MG63 (cell line): ENCODE measurements at places on chromosomes 13 and 19. TPM values are rescaled to one million over a fixed set of nuclear protein-coding genes. Genes with fewer than 3 reads are reported as not detected.

DNA sequence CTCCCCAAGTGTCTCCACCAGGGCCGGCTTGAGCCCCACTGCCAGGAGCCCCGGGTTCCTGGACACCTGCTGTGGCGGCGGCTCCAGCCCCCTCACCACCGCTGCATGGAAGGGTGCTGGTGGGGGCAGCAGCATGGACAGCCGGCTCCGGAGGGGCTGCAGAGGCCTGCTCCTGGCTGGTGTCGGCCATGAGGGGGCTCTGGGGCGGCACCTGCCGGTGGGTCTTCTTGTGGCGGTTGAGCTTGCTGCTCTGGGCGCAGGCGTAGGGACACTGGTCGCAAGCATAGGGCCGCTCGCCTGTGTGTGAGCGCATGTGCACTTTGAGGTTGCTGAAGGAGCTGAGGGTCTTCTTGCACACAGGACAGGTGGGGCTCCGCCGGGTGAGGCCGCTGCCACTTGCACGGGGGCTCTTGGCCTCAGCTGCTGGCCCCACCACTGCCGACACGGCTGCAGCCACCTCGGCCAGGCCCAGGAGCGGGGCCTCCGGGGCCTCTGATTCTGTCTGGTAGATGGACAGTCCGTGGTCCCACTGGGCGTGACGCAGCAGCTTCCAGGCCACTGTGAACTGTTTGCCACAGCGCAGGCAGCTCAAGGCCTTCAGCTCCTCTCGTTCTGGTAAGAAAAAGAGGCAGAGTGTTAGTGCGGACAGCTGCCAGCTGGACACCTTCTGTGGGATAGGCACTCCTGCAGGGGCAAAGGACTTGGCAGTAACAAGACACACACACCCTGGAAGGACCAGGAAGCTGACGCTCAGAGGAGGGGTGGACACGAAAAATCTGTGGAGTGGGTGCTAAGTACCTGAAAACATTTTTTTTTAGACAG lies 4.1 kb downstream of the ZNF296 start:
- no peak for DNase-seq

DNA sequence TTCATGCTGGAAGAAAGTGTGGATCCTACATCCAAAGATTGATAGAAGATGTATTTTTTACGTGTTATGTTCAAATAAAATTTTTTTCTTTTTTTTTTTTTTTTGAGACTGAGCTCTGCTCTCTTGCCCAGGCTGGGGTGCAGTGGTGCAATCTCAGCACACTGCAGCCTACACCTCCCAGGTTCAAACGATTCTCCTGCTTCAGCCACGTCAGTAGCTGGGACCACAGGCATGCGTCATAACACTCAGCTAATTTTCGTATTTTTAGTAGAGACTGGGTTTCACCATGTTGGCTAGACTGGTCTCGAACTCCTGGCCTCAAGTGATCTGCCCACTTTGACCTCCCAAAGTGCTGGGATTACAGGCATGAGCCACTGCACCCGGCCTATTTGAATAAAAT lies 65.7 kb downstream of the KLF12 start:
- no peak for DNase-seq

GRCh38 chr19:39157275-39157996 lies 31.9 kb downstream of the PAK4 start:
- DNase-seq = no peak

- DNase-seq = no peak
Observed at GRCh38 chr13:24541127-24541475, 28.5 kb upstream of the PARP4 start.

DNA sequence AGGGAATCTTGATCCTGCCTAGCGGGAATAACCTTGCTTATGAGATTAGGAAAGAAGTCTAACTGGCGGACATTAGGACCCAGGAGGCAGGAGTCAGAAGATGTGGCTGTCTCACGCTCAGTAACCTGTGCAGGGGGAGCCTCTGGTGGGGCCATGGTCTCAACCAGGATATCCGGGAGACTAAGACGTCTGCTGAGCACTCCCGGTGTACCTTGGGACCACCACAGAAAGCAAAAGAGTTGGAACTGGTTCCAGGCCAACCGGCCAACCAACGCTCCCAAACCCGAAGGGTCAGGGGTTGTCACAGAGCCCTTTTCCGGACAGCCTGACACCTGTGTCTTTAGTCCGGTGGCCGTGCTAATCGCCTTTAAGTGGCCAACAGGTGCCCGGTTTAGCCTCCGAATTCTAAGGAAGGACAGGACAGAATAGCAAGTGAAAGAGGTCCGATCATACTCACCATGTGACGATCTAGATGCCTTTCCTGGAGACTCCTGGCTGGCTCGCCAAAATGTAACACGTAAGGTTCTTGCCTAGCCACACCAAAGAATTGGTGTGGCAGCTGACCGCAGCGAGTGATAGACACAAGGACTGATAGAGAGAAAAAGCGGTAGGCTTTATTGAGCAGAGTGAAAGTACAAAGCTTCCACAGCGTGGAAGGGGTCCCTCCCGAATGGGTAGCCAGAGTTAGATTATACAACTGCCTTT lies 103.9 kb upstream of the DIAPH3 start:
- no peak for DNase-seq

DNA sequence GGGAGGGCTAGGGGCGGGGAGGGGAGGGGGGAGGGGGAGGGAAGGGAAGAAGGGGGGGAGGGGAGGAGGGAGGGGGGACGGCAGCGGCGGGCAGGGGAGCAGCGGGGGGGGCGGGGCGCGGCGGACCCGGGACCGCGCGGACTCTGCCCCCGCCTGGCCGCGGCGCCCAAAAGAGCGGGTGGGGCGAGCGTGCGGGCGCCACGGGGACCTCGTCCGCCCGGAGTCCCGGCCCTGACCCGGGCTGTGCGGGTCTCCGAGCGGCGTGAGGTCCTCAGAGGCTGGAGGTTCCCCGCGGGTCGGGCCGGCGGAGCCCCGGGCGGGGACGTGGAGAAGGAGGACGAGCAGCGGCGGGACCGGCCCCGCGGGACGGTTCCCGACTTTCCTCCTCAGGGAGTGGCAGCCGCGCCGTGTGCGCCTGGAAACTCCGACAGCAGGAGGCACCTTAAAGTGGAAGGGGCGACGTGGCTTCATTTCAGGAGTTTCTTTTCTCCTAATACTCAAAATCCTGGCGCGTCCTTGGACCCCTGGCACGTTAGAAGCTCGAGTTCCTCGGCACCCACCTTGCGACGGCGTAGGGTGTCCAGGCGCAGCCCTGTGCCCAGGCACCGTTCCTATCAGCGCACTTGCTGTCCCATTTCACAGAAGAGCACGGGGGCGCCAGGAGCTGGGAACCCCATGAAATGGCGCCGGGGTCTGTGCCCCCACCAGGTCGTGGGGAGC lies 518 bp upstream of the PLPP2 start:
- DNase-seq = no peak

PRODH2 gene
- total RNA-seq = not detected in 2 replicates

ZNF540 gene
- 0.12 TPM in 1 of 2 replicates, not detected in the other for total RNA-seq

DENND1C gene
- not detected in 2 replicates for total RNA-seq

GRK1 gene
- not detected in 2 replicates for total RNA-seq

DUXA gene
- total RNA-seq = not detected in 2 replicates

ZNF77 gene
- total RNA-seq = 5.0 and 6.8 TPM in 2 replicates

WDR88 gene
- not detected in 2 replicates for total RNA-seq

CFD gene
- total RNA-seq = 2.8 TPM in 1 of 2 replicates, not detected in the other

CCL25 gene
- not detected in 2 replicates for total RNA-seq
